ENCODE measurements at places on chromosomes 2 and 18. TPM values are rescaled to one million over a fixed set of nuclear protein-coding genes. Genes with fewer than 3 reads are reported as not detected.

- DNase-seq: no peak
These were observed 199.9 kb downstream of the TGIF1 start for GRCh38 chr18:3649633-3650426.

GRCh38 chr2:47616506-47616905 is 166.4 kb upstream of the MSH6 start:
- DNase-seq: no peak

- no peak for DNase-seq
These were observed 1337.6 kb upstream of the SLC39A10 start for GRCh38 chr2:194319222-194319992.

The FOXD4L1 gene
- not detected for total RNA-seq

The UPP2 gene
- not detected for total RNA-seq

Measured in skin of body (tissue), 3 donors.